Mucosa of gallbladder (tissue), 1 donor: ENCODE measurements at places on chromosomes 12 and 14. TPM values are rescaled to one million over a fixed set of nuclear protein-coding genes. Genes with fewer than 3 reads are reported as not detected.

GPHN gene
- total RNA-seq, result 41.8 TPM

GPR137C gene
- total RNA-seq, result 0.86 TPM

RAD51AP1 gene
- 1.1 TPM for total RNA-seq

VRTN gene
- total RNA-seq, result 0.32 TPM

CRACR2A gene
- total RNA-seq, result 5.3 TPM

USP5 gene
- total RNA-seq, result 98.4 TPM

DENND5B gene
- total RNA-seq, result 13.7 TPM

RDH16 gene
- 0.52 TPM for total RNA-seq

TRAF3 gene
- total RNA-seq, result 17.0 TPM

FAM216A gene
- total RNA-seq, result 4.1 TPM

DNA sequence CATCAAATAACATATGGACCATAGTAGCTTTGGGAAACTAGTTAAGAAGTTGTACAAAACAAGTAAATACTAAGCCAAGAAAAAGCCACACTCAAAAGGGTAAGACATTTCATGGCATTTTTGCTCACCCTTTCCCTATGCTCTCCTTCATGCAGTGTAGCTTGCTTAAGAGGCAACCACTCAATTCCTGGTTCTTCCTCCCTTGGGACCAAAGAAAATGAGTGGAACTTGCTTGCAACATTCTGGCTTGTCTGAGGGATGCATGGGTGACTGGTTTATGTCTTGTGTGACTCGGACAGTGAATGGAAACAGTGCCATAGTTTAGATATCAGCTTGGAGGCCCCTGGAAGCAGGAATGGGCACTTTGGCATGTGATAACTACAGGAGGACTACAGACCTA, 252.0 kb upstream of the ARID2 start:
- DNase-seq, result no peak

DNA sequence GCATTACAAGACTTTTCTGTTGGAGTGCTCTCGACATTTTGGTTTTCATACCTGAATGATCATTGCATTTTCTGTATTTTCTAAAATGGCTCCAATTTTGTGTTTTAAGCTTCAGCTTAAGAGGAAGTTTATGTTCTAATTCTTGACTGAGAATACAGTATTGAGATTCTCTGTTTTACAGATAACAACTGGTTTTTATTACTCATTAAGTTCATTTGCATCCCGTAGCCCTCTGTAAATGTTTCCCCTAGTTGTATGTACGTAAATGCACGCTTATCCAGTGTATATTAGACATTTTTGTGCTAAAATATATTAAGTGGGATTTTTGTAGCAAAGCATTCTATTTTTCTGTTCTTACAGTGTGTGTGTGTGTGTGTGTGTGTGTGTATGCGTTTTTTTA, 33.1 kb downstream of the CPSF6 start:
- DNase-seq, result no peak

DNA sequence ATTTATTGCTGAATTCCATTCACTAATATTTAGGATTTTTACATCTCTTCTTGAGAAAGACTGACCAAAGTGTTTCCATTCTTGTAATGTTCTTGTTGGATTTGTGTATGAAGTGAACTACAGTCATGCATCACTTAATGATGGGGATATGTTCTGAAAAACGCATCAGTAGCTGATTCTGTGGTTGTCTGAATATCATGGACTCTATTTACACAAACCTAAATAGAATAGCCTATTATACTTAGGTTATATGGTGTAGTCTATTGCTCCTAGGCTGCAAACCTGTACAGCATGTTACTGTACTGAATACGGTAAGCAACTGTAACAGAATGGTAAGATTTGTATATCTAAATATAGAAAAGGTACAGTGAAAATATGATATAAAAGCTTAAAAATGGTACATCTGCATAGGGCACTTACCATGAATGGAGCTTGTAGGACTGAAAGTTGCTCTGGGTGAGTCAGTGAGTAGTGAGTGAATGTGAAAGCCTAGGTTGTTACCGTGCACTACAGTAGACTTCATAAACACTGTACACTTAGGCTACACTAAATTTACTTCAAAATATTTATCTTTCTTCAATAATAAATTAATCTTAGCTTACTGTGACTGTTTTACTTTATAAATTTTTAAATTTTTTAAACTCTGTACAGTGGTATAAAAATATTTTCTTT, 27.6 kb upstream of the P2RX4 start:
- DNase-seq, result no peak

DNA sequence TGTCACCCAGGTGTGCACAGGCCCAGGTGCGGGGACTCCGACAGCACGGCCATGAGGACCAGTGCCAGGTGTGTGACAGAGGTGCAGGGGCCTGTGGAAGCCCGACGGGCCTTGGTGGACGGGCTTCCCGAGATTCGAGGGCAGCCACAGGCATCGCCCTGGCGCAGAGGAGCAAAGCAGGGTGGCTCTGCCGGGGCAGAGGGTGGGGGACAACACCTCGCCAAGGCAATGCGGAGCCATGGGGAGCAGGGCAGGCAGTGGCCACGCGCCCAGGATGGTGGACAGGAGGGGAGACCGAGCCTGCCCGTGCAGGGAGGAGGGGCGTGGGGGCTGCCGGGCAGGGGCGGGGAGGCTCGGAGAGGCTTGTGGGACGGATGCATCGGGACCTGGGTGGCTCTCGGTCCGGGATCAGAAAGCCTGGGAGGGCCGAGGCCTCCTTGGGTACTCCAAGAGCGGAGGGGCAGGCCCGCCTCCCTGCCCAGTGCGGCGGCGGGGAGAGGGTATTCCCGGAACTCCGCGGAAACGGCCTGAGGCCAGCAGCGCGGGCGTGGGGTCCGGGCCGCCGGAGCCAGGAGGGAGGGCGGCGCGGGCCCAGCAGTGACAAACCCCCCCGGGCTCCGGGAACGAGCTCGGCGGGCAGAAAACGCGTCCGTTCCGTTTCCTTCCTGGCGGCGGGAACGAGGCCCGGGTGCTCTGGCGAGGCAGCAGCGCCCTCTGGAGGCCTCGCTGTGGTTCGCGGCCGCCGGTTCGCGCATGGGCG, 1.6 kb downstream of the TMEM121 start:
- DNase-seq, result peak; percentile 77

GRCh38 chr14:94769391-94770250, at the start of gene GSC:
Gene GSC (minus strand): TSS chr14:94770113. CDS start chr14:94770015, 98 bp downstream.
- DNase-seq, result no peak

DNA sequence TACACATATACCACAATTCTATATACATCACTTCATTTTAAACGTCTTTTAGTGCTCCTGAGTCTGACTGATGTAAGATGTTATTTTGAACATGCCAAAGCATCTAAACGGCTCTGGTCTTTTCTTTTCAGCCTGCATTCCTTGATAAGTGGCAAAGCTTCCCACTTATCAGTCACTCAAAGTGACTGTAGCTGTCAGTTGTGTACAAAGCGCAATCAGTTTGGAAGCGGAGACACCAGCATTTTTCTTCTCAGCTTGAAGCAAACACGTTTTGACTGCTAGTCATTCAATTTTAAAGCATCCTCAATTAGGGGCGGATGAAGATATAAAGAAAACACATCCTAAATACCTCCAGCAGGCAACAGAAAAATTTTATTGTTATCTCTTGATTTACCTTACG, 226.8 kb downstream of the SOX5 start:
- no peak for DNase-seq

DNA sequence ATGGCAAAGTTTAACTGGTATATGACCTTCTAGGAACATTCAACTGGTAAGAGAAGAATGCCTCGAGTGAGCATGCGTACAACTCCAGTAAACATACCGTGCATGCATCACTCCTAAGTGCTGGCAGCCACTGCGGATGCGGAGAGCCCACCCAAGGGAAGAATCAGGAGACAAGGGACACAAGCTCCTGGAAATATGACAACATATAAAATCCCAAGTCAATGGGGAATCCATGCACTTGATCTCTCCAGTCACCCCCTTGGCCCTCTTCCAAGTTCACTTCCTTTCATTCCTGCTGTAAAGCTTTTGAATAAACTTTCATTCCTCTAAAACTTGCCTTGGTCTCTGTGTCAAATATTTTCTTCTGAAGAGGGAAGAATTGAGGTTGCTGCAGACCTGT, 168.7 kb upstream of the TMCC3 start:
- no peak for DNase-seq

DNA sequence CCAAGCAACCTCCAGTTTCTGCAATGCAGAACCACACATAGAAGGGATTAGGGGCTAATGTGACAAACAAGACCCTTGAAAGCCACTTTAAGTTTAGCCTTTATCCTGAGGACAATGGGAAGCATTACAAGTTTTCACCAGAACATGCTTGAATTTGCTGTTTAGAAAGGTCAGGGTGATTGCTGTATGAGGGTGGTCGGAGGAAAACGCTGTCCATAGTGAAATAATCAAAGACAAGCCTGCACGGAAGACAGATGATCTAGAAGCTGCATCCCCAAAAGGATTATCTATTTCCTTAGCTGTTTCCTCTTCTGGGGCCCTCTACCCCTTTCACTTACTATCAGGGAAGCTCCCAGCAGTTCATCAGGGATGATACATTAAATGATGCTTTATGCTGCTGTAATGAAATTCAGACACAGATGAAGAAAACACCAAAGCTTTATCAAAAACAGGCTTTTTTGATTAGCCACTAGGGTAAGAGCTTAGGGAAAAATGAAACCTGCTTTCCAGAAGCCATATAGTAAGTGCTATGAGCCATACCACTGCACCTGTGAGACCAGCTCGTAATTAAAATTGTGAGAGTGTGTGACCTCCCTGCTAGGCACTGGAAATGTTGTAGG, 6.5 kb downstream of the HAL start:
- no peak for DNase-seq

DNA sequence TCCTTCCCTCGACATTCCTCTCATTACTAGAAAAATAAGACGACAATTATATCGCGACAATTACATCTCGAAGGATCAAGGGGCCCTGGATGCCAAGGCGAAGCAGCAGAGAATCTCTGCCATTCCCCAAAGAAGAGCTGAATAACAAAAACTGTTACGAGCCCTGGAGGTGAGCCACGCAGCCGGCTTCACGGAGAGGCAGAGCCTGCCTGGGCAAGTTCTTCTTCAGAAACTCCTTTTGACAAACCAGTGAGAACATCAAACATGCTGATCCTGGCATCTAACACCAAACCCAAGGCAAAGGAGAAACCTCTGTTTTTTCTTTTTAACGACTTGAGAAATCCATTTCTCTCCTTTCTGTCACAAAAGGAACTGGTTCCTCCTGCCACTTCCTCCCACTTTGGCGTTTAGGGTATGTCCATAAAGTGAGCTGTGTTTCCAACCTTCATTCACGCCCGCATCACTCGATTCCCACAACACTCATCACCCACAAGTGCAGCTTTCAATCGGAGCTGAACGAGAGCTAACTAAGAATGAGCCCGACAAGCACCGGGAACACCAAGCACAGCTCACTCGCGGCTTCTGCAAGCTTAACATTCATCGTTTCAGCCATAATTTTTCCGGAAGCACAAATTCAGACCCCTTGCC, 21.5 kb downstream of the CCDC88C start:
- DNase-seq, result no peak

GRCh38 chr12:124159655-124160054, 135.2 kb upstream of the RFLNA start:
- DNase-seq, result no peak

GRCh38 chr14:93185349-93185720, 218 bp downstream of the LYSET start:
- no peak for DNase-seq

DNA sequence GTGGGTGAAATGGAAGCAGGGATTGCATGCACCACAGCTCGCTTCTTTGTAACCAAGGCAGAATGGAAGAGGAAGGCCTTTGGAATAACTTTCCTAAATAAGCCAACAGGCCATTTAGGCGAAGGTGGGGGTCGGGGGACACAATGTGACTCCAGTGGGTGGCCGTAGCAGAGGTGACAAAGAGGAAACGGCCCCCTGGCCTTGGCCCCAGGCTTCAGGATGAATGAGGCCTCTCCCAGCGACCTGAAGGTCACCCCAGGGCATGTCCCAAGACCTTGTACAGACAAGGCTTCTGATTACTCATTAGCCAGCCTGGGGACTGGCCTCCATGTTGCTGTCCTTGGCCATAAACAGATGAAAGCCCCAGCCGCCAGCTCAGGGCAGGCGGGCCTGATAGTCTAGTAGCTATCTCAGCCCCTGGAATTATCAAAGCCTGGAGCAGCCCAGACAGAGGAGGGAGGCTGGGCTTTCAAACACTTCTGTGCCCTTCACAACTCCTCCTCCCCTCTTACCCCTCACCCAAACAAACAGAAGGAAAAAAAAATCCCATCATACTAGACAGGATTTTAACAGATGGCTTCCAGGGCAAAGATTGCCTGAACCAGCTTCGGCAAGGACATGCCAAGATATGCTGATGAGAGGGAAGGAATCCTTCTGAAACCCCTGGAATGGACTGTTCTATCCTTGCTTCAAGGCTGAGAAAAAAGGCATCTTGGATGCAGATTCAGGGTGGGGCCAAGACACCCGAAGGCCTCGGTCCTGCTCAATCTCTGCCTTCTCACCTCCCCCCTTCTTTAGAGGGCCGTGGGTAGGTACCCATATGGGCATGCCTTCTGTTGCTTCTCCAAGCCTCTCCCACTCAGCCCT, 142.3 kb upstream of the PARP11 start:
- no peak for DNase-seq
